ENCODE measurements at places on chromosomes 3 and 15.

GRCh38 chr15:22878103-22878502 lies 39.6 kb downstream of the NIPA2 start:
- no peak for DNase-seq

- DNase-seq, result no peak
Observed at GRCh38 chr15:27648359-27648758, 450.8 kb downstream of the OCA2 start.

DNA sequence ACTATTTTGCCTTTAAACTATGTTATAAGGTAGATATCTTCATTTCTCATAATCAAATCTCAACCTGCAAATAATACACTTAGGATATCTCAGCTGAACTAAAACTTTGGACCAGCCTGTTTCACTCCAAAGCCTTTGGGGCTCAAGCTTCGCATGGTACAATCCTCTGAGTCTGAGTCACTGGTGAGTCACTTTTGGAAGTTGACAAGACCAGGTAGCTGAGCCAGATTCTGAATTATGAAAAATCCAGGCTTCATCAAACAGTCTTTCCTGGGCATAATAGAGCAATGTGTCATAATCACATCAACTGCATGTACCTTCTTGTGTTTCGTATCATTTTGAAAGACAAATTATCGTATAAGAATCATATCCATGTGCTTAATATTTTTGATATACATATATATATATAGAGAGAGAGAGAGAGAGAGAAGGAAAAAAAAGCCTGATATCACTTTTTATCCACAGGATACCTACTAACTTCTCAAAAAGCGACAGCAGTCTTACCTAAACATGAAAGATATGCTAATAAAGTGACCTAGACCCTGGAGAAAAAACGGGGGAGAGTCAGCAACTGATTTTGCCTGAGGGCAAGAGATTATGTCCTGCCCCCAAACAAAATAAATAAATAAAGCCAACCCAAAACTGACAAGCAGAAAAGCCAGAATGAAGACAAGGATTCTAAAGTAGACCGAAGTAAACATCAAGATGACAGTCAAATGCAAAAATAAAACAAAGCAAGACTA lies 263.9 kb upstream of the TGFBR2 start:
- DNase-seq, result no peak

DNA sequence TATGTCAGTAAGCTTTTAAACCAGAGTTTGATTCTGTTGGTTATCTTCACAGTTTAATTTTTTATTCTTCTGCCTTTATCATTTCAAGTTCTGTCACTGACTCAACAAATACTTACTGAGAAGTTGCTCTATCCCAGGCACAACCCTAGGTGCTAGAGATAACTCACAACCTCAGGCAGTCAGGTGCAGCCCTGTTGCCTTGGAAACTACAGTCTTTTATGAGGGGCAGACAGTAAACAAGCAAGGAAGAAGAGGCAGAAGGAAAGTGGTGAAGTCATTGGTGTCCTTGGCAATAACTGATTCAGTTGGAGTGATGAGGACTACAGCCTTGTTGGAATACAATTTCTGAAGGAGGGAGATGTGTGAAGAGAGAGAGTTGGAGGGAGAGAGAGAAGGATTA lies 142.1 kb upstream of the LRTM1 start:
- no peak for DNase-seq

DNA sequence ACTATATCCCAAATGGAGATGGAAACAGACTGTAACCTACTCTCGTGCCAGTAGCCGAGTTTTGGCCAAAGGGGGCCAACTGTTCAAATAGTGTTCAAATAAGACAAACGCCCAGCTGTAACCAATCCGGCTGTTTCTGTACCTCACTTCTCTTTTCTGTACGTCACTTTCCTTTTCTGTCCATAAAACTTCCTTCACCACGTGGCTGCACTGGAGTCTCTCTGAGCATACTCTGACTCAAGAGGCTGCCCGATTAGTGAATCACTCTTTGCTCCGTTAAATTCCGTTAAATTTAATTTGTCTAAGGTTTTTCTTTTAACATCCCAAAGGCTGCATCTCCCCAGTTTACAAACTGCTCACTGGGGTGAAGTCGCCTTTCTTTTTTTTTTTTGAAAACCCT lies 219.2 kb upstream of the P2RY1 start:
- DNase-seq, result no peak

- no peak for DNase-seq
Observed at GRCh38 chr3:129984125-129984524, 9.6 kb downstream of the TRH start.

DNA sequence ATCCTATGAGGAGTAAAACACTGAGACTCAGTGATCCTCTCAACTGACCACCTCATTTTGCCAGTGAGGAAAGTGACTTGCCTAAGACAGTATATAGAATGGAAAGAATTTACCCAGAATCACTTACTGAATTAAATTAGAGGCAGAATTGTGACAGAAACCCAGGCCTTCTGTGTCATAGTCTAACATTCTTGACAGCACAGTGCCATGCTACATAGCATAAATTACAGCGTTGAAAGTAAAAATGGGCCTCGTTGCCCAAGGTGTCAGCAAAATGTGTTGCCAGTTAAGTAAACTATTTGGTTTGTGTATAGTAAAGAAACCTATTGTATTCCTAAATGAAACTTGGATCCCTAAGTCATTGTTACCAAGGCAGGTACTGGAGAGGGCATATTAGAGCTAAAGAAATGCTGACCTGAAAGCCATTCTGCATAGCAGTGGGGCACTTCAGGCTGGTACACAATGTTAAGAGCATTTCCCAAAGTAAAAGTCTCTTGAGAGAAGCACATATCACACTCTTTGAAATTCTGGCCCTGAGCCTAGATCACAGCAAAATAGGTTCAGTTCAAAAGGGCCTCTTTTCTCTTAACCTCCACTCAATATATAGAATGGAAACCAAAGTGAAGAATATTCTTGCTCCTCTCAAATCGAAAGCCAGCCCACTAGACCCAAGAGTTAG lies 53.8 kb downstream of the HMG20A start:
- DNase-seq, result no peak

- no peak for DNase-seq
Observed at GRCh38 chr3:188760408-188760807, 411.4 kb upstream of the TPRG1 start.

GRCh38 chr3:38829404-38829803 lies 13.4 kb upstream of the SCN10A start:
- no peak for DNase-seq

DNA sequence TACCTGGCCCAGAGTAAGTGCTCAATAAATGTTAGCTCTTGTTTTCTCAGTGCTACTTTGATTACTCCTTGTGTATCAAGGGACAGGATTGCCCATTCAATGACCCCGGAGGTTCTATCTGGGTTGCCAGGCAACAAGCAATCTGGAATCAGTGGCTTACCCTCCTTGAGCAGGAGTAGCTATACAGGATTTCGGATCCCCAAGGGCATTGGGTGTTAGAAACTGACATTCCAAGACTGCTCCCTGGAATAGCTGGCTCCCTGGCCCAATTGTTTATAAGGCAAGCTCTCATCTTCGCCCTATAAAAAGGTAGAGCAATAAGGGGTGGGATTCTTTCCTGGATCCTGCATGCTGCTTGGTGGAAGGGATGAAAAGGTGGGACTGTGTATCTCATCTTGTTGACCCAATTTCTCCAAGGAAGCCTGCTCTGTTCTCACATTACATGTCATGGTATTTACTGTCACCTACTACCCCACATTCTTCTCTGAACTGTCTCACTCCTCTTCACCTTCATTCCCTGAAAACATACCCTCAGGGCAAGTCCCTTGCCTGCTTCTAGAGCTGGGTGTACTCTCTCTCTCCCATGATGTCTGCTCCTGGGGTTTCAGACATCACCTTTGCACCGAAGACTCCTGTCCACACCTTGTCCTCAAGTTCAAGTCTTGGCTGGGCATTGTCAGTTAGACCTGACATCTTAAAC lies 26.4 kb upstream of the SCN10A start:
- no peak for DNase-seq

- DNase-seq, result no peak
Observed at GRCh38 chr15:45253330-45253729, 1.3 kb downstream of the SLC28A2 start.

GRCh38 chr15:77183066-77183465 lies 112.2 kb upstream of the TSPAN3 start:
- no peak for DNase-seq

- no peak for DNase-seq
Observed at GRCh38 chr3:114242947-114243346, 5.6 kb upstream of the ZNF80 start.

DNA sequence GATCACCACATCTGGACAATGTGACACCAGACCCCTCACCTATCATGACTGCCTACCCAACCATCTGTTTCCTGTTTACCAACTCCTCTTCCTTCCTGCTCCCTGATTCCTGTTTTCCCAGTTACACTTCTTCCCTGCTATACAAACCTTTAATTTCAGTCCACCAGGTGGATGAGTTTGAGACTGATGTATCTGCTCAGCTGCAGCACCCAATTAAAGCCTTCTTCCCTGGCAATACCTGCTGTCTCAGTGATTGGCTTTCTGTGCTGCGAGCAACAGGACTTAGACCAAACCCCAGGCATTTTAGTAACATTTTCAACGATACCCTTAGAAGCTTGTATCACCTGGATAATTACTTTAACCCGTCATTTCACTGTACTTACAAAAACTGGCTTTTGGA lies 968.2 kb upstream of the NR2F2 start:
- no peak for DNase-seq

- no peak for DNase-seq
Observed at GRCh38 chr3:71629289-71629688, 45.8 kb upstream of the FOXP1 start.

- DNase-seq, result no peak
Observed at GRCh38 chr15:98131924-98132323, 171.4 kb downstream of the ARRDC4 start.

DNA sequence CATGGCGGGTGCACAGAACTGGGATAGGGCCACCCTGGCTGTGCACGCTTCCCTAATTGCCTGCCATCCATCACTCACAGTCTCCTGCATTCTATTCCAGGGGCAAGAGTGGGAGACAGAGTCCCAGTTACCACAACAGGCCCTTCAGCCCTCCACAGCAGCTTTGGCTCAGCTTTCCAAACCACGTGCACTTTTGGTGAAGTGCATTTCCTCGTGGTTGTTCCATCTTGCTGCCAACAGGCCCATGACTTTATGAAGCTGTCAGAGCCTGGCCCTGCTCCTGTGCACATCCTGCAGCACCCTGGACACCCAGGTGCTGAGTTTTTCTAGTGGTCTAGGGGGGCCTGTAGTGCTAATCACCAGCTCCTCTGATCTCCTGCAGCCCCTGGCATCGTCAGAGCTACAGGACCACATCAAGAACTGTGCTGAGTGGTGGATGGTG lies 110.2 kb downstream of the ADCY5 start:
- DNase-seq, result no peak

DNA sequence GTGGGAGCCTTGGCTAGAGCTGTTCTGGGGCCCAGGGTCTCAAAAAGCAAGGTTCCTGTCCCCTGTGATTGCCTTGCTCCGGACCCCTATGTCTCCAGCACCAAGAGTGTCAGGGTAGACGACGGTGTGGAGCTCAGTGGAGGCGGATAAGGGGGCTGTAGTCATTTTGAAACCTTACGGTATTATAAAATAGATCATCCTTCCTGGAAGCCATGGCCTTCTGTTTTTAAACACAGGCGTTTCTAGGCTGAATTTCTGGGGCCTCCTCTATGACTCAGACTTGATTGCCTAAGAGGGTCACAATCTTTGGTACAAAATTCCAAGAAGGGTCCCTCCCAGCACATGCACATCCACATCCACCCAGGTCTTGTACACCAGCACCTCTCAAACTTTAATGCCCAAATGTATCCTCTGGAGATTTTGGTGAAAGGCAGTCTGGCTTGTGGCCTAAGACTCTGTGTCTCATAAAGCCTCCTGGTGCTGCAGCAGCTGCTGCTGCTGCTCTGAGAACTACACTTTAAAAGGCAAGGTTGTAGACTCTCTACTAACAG lies 70.5 kb upstream of the XCR1 start:
- no peak for DNase-seq

DNA sequence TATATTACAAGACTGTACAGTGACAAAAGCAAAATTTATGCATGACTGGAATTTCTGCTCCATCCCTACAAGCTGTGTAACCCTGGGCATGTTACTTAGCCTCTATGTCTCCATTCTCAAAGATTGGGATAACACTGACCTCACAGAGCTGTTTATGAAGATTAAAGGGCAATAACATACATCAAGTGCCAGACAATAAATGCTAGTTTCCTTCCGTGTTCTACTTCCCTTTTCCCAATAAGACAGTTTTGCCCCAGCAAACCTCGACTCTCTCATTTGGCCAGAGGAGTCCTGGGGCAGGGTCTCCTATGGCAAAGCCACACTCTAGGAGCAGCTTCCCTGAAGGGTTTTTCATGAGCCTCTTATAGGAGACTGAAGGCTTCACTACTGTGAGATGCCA lies 7.5 kb downstream of the HEXA start:
- DNase-seq, result no peak

- DNase-seq, result no peak
Observed at GRCh38 chr15:43514241-43515057, 3.0 kb upstream of the MAP1A start.

DNA sequence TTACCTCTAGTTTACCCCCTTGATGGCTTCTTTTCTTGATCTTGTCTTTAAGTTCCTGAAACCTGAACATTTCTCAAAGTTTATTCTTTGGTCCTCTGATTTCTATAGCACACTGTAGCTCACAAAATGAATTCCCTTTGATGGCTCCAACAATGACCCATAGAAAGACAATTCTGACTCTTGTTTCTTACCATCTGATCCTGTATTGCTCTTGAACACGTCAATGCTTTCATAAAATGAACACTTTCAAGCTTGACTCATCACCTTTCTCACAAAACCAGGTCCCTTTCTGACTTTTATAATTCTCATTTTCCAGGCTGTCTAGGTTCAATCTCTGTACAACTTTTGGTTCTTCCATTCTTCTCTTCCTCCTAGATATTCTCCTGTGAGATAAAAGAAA lies 5.7 kb upstream of the GAP43 start:
- DNase-seq, result no peak

DNA sequence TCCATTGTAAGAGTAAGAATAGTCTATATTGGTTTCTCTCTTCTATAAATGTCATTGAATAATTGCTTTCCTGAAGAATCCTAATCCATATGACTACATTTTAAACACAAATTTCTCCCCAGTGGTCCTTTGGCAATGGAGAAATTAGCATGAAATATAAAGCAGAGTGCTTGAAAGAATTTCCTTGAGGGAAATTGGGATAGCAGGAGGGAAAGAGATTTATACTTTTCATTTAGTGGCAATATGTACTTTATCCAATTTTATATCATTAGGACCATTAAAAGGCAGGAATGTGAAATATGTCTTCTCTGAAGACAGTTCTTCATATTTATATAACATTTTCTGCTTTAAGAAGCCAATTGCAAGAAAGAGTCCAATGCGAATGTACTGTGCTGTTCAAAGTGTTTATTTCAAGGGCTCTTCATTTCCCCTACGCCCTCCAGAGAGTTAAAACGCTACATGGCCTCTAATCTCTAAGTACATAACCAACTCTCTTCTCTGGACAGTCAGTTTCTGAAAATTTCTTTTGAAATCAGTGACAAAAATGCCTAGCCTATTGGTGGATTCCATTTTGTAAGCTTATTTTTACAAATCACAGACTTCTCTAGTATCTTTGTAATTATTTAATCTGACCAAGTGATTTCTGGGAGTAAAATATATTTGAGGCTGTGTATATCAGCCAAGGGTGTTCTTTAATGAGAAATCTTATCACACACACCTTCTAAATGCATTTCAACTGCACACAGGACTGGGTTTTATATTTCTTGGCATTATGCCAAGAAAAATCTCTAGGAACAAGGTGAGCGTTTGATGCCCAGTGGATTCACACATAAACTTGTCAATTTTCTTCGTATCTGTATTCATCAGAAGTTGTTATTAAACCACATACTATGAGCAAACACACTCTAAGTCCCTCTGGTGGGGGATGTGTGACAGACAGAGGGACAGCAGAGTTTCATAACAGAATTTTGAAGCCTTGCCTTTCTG lies 51.2 kb downstream of the KCNAB1 start:
- no peak for DNase-seq

GRCh38 chr15:92634671-92635201 lies 20.8 kb downstream of the FAM174B start:
- DNase-seq, result no peak

All from cerebellar nuclear complex (tissue), 1 donor.